ENCODE measurements at places on chromosomes 16 and 17.
A peak's percentile ranks its signal among the peaks of the same experiment; 100 is the strongest.

DNA sequence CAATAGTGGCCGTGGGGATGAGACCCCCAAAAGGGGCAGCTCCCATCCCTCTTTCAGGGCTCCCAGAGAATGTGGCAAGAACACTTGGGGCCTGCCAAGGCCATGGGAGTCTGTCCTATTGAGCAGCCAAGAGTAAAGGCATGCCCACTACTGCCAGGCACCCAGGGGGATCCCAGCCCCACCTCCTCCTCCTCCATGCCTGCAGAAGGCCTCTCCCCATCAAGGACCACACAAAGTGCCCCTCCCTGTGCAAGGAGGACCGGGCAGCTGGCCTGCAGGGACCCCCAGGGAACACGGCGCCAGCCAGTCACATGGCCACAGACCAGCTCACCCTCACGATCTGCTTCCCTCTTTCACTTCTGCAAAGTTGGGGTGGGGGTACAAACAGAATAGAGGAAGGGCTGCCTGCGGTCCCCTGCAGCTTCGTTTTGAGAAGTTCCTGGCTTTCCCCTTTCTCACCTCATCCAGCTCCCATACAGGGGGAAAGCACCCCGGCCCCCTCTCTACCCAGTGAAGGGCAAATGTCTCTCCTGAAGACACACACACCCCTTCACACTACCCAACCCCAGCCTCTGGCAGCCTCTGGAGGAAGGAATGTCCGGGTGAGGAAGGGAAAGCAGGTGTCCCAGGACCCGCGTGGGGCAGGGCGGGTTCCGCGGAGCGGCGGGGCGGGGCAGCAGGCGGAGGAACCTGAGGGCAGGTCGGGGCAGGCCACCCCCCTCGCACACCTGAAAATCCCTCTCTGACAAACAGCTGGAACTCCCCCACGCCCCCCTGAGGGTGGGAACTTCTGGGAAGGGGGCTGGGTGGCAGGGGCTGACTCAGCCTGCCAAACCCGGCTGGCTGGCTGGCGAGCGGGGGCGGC lies 2.0 kb downstream of the PPP1R9B start:
- DNase-seq, result no peak

GRCh38 chr17:43832168-43832975 lies 574 bp downstream of the MPP3 start:
- no peak for DNase-seq

DNA sequence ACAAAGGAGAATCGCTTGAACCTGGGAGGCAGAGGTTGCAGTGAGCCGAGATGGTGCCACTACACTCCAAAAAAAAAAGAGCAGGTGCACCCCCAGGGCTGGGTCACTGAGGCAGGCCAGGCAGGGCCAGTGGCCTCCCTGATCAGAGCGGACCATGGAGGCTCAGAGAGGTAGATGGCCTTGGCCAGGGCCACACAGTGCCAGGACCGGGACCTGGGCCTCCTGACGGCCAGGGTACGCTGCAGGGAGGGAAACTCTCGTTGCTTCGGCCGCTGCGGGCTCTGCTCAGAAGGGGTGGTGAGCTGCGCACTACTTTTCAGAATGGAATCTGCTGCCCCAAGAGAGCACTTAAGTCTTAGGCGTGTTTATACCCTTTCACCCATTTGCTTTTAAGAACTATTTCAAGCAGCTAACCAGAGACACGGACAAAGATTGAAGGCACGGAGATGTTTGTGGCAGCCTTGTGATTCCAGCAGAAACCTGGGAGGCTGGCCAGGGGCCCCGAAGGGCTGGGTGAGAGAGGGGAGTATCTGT lies 17.1 kb downstream of the MYO1C start:
- DNase-seq, result no peak

DNA sequence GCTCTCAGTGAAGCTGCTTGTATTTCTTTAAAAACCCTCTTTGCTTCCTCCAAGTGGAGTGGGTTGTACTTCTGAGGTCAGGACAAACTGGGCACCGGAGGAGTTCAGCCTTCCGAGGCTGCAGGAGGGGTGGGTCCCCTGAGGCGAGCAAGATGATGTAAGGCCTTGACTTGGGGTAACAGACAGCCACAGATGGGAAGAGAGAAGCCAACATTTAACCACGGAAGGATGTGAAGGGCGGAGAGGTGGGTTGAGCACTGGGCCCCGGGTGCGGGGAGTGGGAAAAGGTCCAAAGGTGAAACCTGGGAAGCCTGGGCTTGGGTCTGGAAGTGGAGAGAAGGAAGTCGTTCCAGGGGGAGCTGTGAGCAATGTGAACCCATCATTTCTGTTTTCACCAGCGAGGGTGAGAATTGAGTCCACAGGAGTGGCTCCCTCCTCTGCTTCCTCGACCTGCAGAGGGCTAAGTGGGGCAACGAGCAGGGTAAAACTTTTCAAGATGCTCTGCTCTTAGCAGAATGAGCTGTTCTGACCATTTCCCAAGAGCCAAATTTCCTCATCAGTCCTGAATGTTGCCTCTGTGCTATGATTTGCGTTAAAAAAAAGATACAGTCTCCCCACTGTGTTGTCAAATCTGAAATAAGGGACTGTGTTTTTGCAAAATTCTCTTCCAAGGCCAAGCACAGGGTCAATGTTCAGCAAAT lies 137.7 kb upstream of the CRHR1 start:
- DNase-seq, result no peak

- no peak for DNase-seq
These were observed 89.1 kb downstream of the SSH2 start for GRCh38 chr17:29840884-29841283.

- no peak for DNase-seq
These were observed 21.0 kb upstream of the TNS4 start for GRCh38 chr17:40522250-40522960.

DNA sequence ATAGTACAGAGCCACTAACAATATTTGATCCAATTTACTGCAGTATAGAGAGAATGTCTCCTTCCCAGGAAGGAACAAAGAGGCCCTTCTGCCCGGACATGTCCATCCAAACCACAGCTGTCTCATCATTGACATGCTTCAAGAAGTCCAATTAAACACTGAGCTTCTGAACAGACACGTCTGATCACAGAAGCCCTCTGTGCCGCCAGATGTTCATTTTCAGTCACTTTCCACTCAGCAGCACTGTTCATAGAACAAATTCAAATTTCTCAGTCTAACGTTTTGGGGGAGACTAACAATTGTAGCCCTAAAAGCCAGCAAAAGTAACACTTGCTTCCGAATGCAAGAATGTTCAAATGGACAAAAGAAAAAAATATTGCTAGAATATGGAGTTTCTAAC lies 15.3 kb downstream of the ZC3H7A start:
- DNase-seq, result no peak

GRCh38 chr17:59668816-59669215 lies 38.4 kb downstream of the PTRH2 start:
- DNase-seq, result no peak

- DNase-seq, result no peak
These were observed 15.0 kb upstream of the NAGLU start for GRCh38 chr17:42521036-42521435.

GRCh38 chr16:56382901-56383355 lies 42.4 kb downstream of the AMFR start:
- no peak for DNase-seq

- no peak for DNase-seq
These were observed 159.6 kb downstream of the HS3ST2 start for GRCh38 chr16:22973522-22973921.

GRCh38 chr16:89921131-89921701 lies 1.9 kb upstream of the TUBB3 start:
- no peak for DNase-seq

DNA sequence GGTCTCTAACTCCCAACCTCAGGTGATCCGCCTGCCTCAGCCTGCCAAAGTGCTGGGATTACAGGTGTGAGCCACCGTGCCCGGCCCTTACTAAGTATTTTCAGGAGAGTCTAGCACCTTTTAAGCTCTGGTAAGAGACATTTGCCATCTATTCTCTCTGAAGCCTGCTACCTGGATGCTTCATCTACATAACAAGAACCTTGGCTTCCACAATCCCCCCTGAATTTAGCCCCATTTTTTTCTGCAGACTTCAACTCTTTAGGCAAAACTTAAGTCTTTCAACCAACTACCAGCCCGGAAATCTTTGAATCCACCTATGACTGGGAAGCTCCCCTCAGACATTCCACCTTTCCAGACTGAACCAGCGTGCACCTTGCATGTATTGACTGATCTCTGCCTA lies 14.0 kb upstream of the UBE2I start:
- peak; percentile 16 for DNase-seq

- no peak for DNase-seq
These were observed 174.2 kb downstream of the TANC2 start for GRCh38 chr17:63140255-63140654.

- DNase-seq, result no peak
These were observed 716 bp downstream of the TMEM94 start for GRCh38 chr17:75457047-75457654.

DNA sequence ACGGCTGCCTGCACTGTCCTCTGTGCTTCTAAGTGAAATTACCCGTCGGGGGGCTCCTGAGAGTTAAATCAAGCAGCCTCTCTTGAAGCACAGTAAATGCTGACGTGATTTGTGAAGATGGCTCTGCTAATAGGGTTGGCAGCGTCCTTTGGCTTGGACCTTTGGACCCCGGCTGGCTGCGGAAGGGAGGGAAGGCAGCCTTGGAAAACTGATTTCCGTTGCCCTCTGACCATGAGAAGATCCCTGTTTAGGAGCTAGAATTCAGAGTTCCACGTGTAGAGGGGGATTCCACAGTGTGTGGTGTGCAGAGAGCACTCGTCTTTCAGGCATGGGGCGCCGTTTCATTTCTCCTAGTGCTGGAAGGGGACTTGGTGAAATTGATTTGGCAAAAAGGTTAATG lies 640.8 kb downstream of the WWOX start:
- no peak for DNase-seq

DNA sequence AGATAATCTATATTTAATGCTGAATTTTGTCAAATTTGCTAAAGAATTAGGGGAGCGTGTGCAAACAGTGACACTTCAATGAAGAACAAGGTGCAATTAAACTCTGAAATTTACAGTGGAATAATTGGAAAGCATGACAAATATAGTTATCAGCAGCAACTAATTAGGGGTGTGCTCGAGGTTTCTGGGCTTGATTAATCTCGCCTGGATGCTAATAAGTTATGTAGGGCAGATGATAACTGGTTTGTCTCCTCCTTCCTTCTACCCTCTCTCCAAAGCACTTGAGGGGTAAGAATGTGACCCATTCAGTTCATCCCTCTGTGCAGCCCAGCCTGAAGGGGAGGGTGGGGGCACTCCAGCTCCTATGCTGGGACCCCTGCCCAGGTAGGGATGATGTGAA lies 21.9 kb downstream of the MRM1 start:
- no peak for DNase-seq

GRCh38 chr17:7838090-7839075 lies 4.4 kb downstream of the KDM6B start:
- DNase-seq, result no peak

DNA sequence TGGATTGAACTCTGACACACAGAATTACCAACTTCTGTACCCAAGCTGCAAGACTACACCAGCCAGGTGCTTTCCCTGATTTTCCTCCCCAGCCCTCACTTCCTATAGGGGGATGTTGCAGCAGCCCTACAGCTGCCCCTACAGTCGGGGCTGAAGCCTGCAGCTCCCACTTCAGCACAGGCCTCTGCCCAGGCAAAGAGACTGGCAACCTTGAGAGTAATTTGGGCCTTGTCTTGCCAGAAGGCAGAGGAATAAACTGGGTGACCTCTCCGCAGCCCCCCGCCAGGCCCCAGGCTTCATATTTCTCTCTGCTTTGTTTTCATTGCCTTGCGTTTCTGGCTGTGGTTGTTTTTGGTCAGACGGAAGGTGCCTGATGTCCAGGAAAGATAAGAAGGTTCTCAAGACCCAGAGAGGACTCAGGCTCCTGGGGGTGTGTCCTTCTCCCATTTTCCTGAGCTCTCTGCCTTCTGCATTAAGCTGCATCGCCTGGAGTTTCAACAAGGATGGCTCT lies 32.0 kb downstream of the SLC6A4 start:
- DNase-seq, result no peak

GRCh38 chr16:58024486-58025350 lies 836 bp upstream of the MMP15 start:
- DNase-seq, result no peak

GRCh38 chr16:88807142-88807625 lies 3.6 kb downstream of the CDT1 start:
- DNase-seq, result no peak

GRCh38 chr16:77437859-77438258 lies 3.0 kb upstream of the ADAMTS18 start:
- no peak for DNase-seq

DNA sequence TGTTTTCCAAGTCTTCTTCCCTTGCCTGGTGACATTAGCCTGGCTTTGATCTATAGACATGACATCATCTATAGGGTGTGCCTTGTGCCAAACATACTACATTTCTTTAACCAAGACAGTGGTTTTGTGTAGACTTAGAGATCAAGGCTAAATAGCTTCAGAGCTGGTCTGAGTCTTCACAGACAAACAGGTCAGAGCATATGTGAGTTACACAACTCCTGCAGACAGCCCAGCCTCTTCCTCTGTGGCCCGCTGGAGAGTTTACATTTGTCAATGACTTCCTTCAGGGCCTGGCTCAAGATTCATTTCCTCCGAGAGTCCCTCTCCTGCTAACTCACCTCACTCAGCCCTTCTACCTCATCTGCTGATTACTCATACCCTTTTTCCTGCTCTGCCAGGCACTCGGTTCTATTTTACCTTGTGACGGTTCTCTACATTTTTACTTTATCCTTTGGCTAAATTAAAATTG lies 73.1 kb upstream of the TANC2 start:
- DNase-seq, result no peak

- no peak for DNase-seq
These were observed 5.6 kb downstream of the CRYBA1 start for GRCh38 chr17:29252101-29252791.

DNA sequence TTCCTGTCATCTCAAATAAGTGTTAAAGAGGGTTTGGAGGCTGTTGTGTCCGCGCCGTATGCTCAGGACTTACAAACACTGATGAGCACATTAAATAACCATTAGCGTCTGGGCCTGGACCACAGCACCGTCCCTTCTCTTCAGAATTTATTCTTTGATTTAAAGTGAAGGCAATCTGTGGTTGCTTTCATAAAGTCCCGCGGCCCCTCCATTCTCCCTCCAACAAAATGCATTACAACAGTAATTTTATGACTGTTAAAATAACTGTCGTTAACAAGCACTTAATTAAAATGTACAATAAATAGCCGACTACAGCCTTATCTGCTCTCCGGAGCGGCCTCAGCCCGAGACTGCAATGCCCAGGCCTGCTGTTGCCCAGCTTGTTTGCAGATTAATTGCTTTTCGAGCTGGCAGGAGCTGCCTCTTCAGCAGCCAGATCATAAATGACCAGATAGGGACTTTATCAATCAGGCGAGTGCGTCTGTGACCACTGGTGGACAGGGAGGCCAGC lies 30.6 kb upstream of the IRX3 start:
- DNase-seq, result no peak

GRCh38 chr16:48629016-48629415 lies 19.0 kb upstream of the N4BP1 start:
- DNase-seq, result no peak

- DNase-seq, result no peak
These were observed 112.4 kb upstream of the NOL11 start for GRCh38 chr17:67605256-67605912.

GRCh38 chr16:49564496-49565229 lies 191.1 kb downstream of the C16orf78 start:
- DNase-seq, result no peak
